ENCODE measurements at places on chromosomes 4 and X.

GRCh38 chr4:96092151-96092705 lies 252.3 kb downstream of the PDHA2 start:
- no peak for DNase-seq

DNA sequence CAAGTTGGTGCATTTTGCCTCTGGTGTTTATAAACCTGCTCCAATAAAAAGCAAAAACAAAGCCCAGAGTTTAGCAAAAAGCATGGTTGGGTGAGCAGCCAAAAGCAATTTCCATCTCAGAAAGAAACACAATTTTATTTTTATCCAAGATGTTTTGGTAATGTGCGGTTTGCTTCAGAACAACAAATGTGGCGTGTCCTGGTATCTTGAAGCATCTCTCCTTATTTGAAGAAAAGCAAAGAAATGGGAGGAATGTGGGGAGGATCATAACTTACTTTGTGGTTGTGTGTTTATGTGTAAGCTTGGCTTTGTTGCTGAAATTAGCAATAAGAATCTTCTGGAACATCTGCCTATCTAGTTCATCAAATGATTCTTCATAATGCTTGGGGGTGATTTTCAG lies 88.3 kb upstream of the DDX3X start:
- DNase-seq, result no peak

DNA sequence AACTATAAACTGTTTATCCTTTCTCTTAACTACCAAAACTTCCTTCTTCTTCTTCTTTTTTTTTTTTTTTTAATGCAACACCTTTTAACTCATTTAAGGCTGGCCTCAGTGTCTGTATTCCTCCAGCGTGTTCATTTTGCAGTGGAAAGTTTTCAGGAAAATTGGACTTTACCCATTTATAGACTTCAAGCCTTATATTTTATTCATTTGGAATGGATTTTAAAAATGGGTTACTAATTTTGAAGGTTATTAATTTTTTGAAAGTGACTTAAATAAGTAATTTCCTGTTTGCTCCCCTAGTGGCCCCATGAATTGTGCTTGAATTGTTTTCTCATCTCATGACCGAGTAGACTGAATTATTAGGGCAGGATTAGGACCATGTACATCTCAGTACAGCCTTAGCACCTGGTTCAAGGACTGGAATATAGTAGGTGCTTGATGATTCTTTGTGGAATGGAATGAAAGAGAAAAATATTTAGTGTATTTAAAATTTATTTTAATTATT lies 282.7 kb downstream of the ANKRD50 start:
- DNase-seq, result no peak

DNA sequence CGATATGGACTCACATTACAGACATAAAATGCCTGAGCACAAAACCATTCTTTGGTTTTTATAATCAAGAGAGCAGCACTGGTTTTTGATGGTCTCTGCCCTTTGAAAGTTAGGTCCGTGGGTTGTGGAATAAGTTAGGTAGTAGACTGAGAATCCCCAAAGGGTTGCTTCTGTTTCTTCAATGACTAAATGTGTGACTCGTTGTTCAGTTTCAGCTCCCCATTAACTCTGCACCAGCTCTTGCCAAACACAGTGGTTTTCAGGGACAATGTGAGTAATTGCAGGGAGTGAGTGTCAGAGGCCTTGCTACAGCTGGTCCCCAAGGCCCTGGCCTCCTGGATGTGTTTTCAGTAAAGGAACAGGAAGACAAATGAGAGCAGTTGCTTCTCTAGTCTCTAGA lies 24.8 kb downstream of the SMIM20 start:
- peak; percentile 24 for DNase-seq

- no peak for DNase-seq
These were observed 22.8 kb upstream of the TLR2 start for GRCh38 chr4:153661215-153661822.

- no peak for DNase-seq
These were observed 623.8 kb downstream of the FAT4 start for GRCh38 chr4:125938541-125938940.

Data from GM19239 (cell line).